HuH-7 (cell line): ENCODE measurements at places on chromosomes 7 and 10.

- DNase-seq, result no peak
Observed at GRCh38 chr7:55140941-55141278, 122.1 kb downstream of the EGFR start.

- no peak for DNase-seq
Observed at GRCh38 chr7:113092762-113093161, 6.1 kb upstream of the GPR85 start.

- no peak for DNase-seq
Observed at GRCh38 chr7:121016966-121017365, 28.5 kb downstream of the CPED1 start.

DNA sequence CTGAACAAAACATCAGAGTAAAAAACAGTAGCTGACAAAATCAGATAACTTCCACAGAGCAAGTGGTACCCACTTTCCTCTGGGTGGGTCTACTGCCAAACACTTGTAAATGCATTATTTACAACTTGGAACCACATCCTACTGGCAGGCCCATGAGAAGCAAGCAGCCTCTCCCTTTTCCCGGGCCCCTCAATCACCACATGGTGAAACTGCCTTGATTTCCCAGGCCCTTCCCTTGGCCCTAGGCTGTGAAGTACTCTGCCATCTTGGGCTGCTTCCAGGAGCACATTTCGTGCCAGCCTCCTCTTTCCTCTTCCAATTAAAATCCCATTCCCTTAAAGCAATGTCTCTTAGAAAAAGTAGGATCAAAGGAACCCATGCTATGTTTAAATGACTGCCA is 71.4 kb downstream of the CUZD1 start:
- DNase-seq, result no peak

DNA sequence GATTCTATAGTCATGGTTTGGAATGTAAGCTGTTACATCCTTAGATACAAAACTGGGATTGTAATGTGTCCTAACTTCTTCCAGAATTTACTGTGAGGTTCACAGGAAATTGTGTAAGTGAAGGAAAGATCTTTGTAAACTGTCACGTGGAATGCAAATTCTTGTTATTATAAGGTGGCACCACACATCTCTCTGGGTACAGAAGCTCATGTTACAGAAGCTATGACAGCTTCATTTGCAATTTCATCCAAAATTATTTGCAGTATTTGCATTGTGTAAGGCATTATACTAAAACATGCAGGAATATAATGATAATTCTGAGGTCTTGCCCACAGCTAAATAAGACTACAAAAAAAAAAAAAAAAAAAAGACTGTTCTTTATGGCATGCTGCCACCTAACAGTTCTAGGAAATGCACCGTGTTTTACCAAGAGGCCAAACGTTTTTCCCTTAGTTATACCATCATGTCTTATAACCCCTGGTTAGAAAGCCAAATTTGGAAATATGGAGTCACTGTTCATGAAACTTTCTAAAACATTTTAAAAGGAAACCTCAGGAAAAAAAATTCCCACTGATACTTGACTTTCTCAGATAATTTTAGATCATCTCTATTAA is 17.6 kb downstream of the MINDY3 start:
- DNase-seq, result no peak

DNA sequence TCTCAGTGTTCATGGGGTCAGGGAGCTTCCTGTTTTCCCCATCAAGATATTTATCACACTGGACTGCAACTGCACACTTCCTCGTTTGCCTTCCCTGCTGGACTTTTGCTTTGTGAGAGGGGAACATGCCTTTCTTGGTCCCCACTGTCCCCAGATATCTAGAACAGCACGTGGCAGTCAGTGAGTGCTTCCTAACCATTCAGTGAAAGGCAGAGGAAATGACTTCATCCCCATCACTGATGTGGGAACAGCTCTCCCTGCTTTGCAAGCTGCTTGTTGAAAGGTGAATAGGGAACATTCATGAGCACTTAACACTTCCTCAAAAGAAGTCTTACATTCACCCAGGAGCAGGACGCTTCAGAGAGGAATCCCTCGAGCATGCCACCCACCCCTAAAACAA is 135.4 kb downstream of the MYOF start:
- no peak for DNase-seq

GRCh38 chr10:3389130-3389529 is 216.5 kb upstream of the PITRM1 start:
- no peak for DNase-seq
